ENCODE measurements at places on chromosomes 13 and 19.
A peak's percentile ranks its signal among the peaks of the same experiment; 100 is the strongest.

DNA sequence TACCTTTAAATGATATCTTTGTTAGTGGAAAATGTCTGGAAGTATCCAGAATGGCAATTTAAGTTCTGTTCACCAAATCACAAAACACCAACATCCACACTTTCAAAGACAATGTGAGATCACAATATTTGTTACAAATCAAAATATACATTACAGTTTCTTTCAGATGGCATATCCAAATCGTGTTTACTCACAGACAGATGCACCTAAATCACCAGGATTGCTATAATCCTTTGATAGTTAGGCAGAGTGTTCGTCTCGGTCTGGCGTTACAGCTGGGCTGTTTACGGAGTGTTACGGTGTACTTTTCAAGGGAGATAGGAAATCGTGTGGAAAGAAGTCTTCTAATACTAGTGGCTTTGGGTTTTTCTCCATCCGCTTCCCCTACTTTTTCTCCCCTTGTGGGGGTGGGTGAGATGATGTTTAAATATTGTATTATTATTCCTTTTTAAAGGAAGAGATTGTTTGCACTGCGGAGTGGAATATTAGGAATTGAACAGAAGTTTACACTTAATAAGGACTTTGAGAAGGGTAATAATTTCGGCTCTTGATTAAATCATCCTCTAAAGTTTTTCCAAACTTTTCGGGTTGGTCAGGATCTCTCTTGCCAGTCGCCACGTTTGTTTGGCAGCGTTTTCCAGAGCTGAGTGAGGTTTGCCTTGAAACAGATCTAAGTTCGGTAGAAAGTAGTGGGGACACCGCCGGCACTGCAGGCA, 1.8 kb downstream of the MAB21L1 start:
- H3K27ac ChIP-seq = peak overlapping the region; percentile 94
- H3K4me1 ChIP-seq = no peaks in the 10 kb centered on the region
- DNase-seq = no peak
- peak overlapping the region; percentile 68 for H3K4me3 ChIP-seq

DNA sequence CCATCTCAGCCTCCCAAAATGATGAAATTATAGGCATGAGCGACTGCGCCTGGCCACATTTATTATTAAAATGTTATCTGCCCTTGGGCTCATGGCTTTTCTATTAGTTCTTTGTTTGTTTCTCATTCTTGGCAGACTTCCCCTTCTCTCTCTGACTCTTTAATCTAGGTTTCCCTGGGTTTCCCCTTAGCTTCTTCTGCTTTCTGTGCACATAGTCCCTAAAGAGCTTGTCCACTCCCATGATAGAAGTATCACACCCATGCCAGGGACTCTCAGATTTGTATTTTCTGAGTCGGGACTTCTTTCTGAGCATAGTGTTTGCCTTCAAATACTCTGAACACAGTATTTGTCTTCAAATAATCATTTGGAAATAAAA, 38.6 kb upstream of the ITM2B start:
- H3K36me3 ChIP-seq = no peaks in the 10 kb centered on the region
- no peak for DNase-seq
- H3K27me3 ChIP-seq = no peaks in the 10 kb centered on the region
- H3K4me1 ChIP-seq = no peaks in the 10 kb centered on the region
- H3K4me3 ChIP-seq = no peak overlapping the region

- no peak overlapping the region for H3K27ac ChIP-seq
- no peaks in the 10 kb centered on the region for H3K27me3 ChIP-seq
- H3K36me3 ChIP-seq = peaks cover 58% of the 10 kb centered on the region
- no peak overlapping the region for H3K4me3 ChIP-seq
These were observed 18.0 kb downstream of the PEPD start for GRCh38 chr19:33503433-33504057.

- no peak for DNase-seq
- no peaks in the 10 kb centered on the region for H3K27me3 ChIP-seq
- H3K4me1 ChIP-seq = peaks cover 67% of the 10 kb centered on the region
- H3K36me3 ChIP-seq = peaks cover 25% of the 10 kb centered on the region
- peak overlapping the region; percentile 9 for H3K4me3 ChIP-seq
These were observed 6.4 kb downstream of the LYL1 start for GRCh38 chr19:13095934-13096927.

- H3K27me3 ChIP-seq = no peaks in the 10 kb centered on the region
- H3K4me3 ChIP-seq = peak overlapping the region; percentile 63
These were observed 26.3 kb downstream of the DCAF15 start for GRCh38 chr19:13978351-13979243.

Data from tibial artery (tissue), 4 donors.